ENCODE measurements at places on chromosomes 16 and 17.

DNA sequence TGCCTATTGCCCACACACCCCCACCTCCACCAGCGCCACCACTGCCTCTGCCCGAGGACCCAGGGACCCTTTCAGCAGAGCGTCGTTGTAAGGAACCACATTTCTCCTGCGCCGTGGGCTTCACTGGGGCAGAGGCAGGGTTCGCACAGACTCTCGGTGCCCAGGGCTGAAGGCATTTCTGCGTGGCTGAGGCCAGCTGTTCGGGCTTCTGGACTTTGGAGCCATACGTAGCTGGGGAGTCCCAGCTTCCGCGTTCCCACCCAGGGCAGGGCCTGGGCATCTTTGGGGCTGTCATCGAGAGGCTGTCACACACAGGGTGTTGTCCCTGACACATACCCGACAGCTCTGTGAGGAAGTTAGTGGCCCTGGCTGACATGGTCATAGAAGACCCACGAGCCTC, 16.0 kb upstream of the SMIM5 start:
- DNase-seq = no peak

DNA sequence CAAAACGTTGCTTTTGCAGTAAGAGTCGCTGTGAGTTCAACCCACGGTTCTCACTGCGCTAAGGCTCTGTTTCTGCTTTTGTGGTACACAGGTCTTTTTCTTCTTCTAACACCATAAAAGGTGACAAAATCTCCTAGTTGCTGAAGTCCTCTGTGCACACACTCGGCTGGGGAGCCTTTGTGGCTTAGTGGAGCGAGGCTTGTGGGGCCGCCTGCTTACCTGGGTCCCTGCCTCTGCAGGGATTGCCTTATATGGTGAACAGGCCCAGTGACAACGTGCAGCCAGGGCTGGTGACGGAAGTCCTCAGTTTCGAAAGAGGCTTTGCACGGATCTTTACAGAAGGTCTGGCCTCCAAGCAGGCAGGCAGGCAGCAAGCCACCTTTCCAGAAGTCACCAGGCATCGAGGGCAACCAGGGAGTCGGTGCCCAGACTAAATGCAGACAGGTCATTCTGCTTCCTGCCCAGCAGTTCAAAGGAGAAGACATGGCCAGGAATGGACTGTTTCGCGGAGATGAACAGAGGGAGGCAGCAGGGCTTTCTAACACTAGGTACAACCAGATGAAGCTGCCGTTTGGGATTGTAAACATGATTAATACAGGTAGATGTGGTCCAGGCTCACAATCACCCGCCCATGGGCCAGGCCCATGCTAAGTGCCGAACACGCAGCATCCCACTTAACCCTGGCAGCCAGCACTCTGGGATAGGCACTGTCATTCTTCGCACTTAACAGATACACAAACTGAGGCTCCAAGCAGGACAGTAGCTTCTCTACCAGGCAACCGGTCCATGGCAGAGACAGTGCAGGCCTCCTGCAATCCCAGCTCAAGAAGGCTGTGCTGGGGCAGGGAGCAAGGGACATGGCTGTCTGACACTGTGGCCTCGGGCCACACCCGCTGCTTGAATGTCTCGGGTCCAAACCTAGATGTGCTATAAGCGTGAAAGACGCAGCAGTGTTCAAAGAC, 10.7 kb upstream of the MEAK7 start:
- DNase-seq = no peak

GRCh38 chr16:85338638-85338982, 226.3 kb upstream of the CIBAR2 start:
- no peak for DNase-seq

DNA sequence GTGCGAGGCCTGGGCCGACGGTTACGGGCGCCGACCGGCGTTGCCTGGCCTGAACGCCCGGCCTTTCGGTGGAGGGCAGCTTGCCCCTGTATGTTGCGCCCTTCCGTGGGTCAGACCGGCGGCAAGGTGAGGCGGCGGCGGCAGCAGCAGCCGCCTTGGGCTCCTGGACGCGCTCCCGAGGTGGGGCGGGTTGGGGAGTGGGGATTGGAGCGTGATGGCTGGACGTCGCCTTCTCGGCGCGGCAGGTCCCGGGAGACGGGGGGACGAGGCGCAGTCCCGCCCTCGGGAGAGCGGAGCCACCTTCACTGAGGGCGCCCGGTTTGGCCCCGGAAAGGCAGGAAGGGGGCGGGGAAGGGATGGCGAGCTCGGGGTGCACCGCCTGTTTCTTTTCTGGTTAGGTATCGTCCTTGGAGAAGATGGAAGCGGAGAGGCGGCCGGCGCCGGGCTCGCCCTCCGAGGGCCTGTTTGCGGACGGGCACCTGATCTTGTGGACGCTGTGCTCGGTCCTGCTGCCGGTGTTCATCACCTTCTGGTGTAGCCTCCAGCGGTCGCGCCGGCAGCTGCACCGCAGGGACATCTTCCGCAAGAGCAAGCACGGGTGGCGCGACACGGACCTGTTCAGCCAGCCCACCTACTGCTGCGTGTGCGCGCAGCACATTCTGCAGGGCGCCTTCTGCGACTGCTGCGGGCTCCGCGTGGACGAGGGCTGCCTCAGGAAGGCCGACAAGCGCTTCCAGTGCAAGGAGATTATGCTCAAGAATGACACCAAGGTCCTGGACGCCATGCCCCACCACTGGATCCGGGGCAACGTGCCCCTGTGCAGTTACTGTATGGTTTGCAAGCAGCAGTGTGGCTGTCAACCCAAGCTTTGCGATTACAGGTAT, 671 bp downstream of the DGKE start:
- DNase-seq = peak; percentile 26

- no peak for DNase-seq
Measured at GRCh38 chr17:75181110-75181509, 1.6 kb downstream of the SUMO2 start.

DNA sequence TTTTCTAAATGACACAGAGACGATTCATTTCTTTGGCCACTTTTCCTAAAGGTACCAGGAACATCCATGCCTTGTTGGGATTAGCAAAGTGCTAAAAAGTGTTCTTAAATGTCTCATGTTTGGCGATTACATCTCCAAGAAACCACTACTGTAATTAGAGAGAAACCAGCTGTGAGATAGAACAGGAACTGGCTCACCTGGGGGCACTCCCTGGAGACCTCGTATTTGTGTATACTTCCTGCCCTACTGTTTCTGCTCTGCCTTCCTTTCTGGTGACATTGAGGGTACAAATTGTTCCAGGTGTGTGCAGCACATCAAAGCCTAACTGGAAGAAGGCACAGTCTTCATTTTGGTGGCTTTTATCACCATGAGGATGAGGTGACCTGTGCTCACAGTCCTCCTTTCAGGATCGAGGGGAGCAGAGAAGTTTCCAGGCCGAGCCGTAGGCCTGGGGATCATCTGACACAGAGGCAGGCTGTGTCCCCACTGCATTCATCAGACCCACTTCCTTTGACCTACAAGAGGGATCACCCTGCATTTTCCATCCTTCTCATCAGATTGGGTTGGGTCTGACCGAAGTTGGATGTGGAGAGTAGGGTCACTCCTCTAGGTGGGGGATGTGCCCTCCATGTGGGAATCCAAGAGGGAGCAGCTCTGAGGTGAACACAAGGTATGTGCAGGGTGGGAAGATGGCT, 23.7 kb downstream of the CCL4 start:
- no peak for DNase-seq

DNA sequence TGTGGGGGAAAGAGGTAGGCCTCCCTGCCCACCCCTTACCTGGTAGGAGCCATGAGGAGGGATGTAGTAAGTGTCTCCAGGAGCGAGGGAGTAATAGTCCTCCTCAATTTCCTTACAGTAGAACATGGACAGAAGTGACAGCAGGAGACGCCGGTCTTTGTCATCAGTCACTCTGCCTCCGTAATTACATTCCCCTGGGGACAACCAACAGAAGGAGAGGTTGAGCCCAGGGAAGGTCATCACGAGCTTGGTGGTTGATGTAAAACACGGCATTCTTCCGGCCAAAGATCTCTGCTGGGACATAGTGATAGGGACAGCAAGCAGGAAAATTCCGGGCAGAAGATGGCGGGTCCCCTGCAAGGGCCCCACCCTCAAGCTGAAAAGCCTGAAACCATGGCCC, 47.9 kb downstream of the LYRM1 start:
- no peak for DNase-seq

DNA sequence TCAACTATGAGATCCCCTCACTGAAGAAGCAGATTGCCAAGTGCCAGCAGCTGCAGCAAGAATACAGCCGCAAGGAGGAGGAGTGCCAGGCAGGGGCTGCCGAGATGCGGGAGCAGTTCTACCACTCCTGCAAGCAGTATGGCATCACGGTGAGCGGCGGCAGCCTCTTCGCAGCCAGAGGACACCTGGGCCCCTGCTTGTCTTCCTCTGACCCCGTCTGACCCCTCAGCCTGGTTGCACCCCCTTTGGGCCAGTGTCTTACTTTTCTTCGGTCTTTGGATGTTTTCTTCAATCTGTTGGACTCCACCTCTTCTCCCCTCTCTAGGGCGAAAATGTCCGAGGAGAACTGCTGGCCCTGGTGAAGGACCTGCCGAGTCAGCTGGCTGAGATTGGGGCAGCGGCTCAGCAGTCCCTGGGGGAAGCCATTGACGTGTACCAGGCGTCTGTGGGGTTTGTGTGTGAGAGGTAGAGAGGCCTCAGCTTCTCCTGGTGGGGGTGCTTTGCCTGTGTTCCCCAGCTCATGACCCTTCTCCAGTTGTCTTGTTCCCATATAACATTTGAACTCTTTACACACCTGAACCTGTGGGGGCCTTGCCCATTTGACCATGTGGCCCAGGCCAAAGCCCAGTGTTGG, 4.4 kb downstream of the CDK5RAP3 start:
- DNase-seq = no peak

GRCh38 chr17:60817192-60817591, 139.5 kb downstream of the BCAS3 start:
- no peak for DNase-seq

GRCh38 chr16:79612207-79612606, 11.7 kb upstream of the MAF start:
- DNase-seq = no peak

DNA sequence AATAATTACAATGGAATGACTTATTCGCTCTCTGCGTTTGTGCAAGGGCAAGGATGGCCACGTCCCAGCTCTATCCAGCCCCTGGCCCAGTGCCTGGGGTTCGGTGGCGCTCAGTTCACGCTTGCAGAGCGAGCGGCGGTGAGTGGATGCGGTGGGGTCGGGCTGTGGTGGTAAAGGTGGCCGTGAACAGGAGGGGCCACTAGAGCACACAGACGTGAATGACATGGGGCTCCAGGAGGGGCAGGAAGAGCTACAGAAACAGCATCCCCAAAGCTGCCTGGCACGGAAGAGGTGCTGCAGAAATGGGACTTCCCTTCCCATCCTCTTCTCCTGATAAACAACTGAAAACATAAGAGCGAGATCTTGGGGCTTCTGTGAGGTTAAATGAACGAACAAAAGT, 28.4 kb downstream of the IRF8 start:
- no peak for DNase-seq

DNA sequence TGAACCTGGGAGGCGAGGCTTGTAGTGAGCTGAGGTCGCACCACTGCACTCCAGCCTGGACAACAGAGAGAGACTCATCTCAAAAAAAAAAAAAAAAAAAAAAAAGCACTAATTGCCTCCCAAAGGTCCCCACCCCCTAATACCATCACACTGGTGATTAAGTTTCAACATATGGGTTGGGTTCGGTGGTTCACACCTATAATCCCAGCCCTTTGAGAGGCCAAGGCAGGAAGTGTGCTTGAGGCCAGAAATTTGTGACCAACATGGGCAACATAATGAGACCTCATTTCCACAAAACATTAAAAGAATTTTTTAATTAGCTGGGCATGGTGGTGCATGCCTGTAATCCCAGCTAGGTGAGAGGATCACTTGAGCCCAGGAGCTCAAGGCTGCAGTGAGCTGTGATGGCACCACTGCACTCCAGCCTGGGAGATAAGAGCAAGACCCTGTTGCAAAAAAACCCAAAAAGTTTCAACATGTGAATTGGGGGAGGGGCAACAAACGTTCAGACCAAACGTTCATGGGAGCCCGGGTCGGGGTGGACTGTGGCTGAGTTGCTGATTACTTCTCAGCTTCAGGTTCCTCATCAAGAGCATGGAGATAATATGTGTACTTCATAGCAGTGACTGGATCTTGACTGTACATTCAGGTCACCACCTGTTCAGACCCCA, 62.1 kb upstream of the NOL11 start:
- DNase-seq = no peak

- DNase-seq = no peak
Measured at GRCh38 chr16:25198021-25198420, 18.7 kb upstream of the AQP8 start.

DNA sequence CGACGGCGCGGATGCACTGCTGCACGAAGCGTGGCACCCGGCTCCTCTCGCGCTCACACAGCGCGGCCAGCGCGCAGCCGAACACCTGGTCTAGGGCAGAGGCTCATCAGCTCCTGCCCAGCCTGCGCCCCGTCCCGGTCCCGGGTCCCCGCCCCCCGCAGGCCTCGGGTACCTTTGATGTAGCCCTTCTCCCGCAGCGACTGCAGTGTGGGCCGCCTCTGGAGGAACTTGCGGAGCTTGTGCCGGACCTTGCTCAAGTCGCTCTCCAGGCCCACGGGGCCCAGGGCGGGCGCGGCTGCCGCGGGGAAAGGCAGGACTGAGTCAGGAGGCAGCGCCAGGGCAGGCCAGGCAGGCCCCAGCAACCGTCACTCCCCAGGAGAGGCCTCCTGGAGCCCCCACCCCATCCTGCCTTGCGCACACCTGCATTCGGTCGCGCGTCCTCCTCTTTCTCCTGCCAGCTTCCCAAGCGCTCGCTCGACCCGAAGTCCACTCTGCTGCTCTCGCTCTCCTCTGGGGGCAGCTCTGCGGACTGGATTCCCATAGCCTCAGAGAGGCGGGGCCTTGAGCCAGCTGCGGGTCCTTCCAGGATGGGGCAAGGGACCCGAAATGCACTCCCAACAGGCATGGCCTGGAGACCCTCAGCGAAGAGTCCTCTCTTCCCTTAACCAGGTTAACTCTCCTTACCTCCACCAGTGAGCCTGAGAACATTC, 36.0 kb downstream of the ARHGAP27 start:
- DNase-seq = no peak

GRCh38 chr16:3609895-3610697, 1.3 kb downstream of the SLX4 start:
- DNase-seq = no peak

GRCh38 chr16:10501016-10501607, 79.3 kb downstream of the EMP2 start:
- no peak for DNase-seq

DNA sequence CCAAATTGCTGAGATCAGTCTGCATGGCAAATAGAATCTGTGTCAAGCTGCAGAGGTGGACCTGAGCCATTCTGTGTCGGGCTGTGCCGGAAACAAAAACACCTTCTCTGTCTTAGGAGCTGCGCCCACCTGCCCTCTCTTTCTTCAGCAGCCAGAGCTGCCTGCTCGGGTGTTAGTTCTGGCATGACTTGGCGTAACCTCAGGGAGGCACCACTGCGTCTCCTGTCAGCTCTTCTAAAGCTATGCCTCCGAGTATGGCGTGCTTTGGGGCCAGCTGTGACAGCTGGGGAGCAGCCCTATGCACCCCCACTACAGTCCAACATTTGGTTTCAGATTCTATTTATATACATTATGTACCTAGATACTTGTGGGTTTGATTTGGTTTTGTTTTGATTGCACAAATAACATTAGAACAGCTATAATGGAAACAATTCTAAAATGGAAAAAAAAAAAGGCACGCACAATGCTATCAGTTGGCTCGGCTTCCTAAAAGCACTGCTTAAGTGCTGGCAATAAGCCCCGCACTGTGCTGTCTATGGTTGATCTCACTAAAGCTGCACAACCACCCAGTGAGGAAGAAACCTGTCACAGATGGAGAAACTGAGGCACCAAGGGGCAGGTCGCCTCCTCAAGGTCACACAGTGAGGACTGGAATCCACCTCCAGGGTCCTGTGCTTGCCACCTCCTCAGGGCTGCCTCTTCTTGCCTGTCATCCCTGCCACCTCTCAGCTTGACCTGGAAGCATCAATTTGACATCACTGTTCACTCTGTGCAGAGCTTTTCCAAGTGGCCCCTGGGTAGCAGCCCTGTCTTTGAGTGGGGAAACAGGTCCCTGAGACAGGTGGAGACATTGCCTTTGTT, 18.7 kb upstream of the ADGRG1 start:
- DNase-seq = no peak

Measured in left kidney (tissue), 8 donors.